ENCODE measurements at places on chromosomes 2 and 18. TPM values are rescaled to one million over a fixed set of nuclear protein-coding genes. Genes with fewer than 3 reads are reported as not detected.

ACTR1B gene
- polyA plus RNA-seq, result 90.2 TPM

UNC80 gene
- polyA plus RNA-seq, result 0.05 TPM

CLEC4F gene
- polyA plus RNA-seq, result 3.3 TPM

CAPN10 gene
- polyA plus RNA-seq, result 34.7 TPM

SGPP2 gene
- polyA plus RNA-seq, result 0.67 TPM

ABHD1 gene
- 0.71 TPM for polyA plus RNA-seq

PSMG2 gene
- 98.6 TPM for polyA plus RNA-seq

All from spleen (tissue), 13 donors.